ENCODE measurements at places on chromosomes 1 and 21. TPM values are rescaled to one million over a fixed set of nuclear protein-coding genes. Genes with fewer than 3 reads are reported as not detected.

Gene LCE1B
- not detected for total RNA-seq

Gene PEX10
- 0.87 TPM for total RNA-seq

Gene AMY2A
- total RNA-seq: not detected

Gene SPRR3
- not detected for total RNA-seq

Gene DENND1B
- 435 TPM for total RNA-seq

Gene FAM72A
- total RNA-seq: 1.0 TPM

Gene RALGPS2
- 9.8 TPM for total RNA-seq

Gene ADCY10
- total RNA-seq: not detected

DNA sequence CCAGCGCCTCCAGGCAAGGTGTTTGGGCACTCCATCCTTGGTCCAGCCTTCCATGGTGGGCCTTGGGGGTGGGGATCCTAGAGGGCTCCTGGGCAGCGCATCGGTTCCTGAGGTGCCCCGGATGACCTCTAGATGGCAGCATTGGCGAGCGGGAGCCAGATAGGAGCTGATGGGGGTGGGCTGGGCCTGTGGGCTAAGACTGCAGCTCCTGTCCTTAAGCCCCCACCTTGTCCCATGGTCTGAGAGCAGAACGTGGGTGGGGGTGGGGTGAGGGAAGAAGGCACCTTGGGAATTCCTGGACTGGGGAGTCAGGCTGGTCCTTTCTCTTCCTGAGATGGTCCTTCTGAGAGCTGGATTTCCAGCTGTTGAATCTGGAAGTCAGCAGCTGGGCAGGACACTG, 93.4 kb upstream of the CSF3R start:
- peaks cover 94% of the 10 kb centered on the region for H3K27me3 ChIP-seq
- H3K4me3 ChIP-seq: no peak overlapping the region
- no peaks in the 10 kb centered on the region for H3K36me3 ChIP-seq

- peak overlapping the region; percentile 53 for H3K27ac ChIP-seq
- peaks cover 7% of the 10 kb centered on the region for H3K4me1 ChIP-seq
- no peak for DNase-seq
- H3K4me3 ChIP-seq: no peak overlapping the region
- H3K36me3 ChIP-seq: no peaks in the 10 kb centered on the region
- H3K27me3 ChIP-seq: no peaks in the 10 kb centered on the region
Measured at GRCh38 chr1:172960019-172960418, 90.7 kb downstream of the TNFSF18 start.

DNA sequence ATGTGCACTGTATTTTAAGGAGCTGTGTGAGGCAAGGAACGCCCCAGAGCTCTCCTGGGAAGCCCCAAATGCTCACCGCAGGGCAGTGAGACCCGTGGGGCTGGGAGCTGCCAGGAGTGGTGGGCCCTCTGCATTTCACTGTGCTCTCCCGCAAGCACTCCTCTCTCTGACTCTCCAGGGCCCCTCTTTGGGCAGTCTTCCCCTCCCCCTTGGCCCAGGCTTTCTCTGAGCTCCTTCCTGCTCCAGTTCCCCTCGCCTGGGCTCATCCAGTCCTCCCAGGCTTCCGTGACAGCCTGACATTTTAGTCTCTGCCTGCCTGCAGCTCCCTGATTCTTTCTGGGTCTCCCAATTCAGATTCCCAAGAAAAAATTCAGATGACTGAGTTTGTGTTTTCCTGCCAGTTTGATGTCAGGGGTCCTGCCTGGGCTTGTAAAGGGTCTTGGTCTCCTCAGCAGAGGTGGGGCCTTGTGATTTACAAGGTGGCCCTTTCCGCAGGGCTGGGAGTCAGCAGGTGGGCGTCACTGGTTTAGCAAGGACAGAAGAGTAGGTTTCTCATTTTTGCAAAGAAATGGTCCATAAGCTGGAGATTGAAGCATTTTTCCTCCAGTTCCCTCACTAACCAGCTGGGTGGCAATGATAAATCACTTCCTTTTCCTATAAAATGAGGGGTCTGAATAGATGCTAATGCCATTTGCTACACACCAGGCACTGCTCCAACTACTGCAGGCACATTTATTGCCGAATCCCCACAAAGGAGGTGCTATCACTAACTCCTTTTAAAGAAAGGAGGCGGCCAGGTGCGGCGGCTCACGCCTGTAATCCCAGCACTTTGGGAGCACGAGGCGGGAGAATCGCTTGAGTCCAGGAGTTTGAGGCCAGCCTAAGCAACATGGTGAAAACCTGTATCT, 1.9 kb upstream of the CA6 start:
- no peaks in the 10 kb centered on the region for H3K27me3 ChIP-seq
- no peaks in the 10 kb centered on the region for H3K4me1 ChIP-seq
- H3K4me3 ChIP-seq: no peak overlapping the region
- no peaks in the 10 kb centered on the region for H3K36me3 ChIP-seq

DNA sequence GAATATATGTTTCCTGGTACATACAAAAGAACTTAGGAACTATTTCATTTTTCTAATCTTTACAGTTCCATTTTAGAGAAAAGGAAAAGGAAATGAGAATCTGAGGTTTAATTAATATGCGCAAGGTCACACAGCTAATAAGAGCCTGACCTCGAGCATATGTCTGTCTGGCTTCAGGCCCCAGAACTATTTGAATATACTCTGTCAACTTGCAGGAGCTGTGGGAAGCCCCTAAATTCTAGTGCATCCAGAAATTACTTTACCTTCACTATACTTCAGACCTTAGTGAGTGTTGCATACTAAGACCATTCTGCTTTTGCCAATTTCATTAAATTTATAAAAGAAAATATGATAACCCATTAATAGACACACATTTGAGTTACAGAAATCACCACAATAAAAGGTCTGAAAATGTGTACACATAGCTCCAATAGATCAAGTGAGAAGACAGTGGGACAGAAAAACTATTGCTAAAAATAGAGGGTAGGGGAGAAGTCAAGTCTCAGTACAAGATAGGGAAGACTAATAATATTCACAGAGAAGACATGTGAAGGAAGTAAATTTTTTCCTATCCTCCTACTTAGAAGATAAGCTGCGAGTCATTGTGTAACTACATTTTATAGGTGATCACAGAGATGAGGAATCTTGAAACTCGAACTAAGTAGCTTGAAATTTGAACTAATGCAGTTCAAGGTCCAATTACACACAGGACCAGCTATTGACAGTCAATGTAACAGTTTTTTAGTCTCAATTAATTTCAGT, 3.8 kb downstream of the RGS13 start:
- no peaks in the 10 kb centered on the region for H3K27me3 ChIP-seq
- H3K4me1 ChIP-seq: no peaks in the 10 kb centered on the region
- no peaks in the 10 kb centered on the region for H3K36me3 ChIP-seq
- H3K27ac ChIP-seq: no peak overlapping the region

DNA sequence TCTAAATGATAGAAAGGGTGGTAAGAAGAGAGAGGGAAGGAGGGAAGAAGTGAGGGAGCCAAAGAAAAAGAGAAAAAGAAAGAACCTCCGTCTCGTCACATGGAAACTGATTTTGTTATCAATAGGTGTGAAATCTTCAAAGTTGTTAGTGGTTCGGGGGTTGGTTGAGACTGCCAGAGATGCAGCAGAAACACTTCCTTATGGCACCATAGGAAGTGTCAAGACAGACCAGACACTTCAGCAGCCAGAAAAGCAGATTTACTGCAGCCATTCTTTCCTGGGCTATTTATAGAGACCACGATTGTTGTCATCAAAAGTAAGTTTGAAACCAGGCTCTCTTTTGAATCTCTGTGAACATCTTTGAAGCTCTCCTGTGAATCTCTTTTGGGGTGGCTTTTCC, 150.5 kb downstream of the PLPPR5 start:
- no peak for DNase-seq
- no peak overlapping the region for H3K27ac ChIP-seq
- no peaks in the 10 kb centered on the region for H3K27me3 ChIP-seq
- no peaks in the 10 kb centered on the region for H3K36me3 ChIP-seq

GRCh38 chr1:27538793-27539192, 48.8 kb upstream of the WASF2 start:
- peaks cover 25% of the 10 kb centered on the region for H3K36me3 ChIP-seq
- H3K27ac ChIP-seq: peak overlapping the region; percentile 15
- H3K4me3 ChIP-seq: no peak overlapping the region
- no peaks in the 10 kb centered on the region for H3K27me3 ChIP-seq
- peaks cover 74% of the 10 kb centered on the region for H3K4me1 ChIP-seq

DNA sequence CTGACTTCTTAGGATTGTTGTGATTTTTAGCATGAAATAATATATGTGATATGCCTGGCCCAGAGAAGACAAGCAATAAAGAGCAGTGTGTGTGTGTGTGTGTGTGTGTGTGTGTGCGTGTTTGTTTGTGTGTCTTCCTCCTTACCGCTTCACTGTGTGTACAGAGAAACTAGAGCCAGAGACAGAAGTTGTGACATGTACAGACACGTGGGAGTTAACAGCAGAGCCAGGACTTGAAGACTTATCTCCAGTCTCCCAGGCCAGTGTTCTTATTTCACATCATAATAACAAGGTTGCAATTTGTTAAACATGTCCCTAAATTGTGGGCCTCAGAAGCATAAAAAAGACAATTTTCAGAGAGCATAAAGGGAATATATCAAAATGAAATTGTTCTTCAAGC, 192.0 kb upstream of the JUN start:
- no peak overlapping the region for H3K4me3 ChIP-seq
- DNase-seq: no peak
- H3K4me1 ChIP-seq: peaks cover 11% of the 10 kb centered on the region
- peak overlapping the region; percentile 50 for H3K27ac ChIP-seq
- H3K36me3 ChIP-seq: no peaks in the 10 kb centered on the region

DNA sequence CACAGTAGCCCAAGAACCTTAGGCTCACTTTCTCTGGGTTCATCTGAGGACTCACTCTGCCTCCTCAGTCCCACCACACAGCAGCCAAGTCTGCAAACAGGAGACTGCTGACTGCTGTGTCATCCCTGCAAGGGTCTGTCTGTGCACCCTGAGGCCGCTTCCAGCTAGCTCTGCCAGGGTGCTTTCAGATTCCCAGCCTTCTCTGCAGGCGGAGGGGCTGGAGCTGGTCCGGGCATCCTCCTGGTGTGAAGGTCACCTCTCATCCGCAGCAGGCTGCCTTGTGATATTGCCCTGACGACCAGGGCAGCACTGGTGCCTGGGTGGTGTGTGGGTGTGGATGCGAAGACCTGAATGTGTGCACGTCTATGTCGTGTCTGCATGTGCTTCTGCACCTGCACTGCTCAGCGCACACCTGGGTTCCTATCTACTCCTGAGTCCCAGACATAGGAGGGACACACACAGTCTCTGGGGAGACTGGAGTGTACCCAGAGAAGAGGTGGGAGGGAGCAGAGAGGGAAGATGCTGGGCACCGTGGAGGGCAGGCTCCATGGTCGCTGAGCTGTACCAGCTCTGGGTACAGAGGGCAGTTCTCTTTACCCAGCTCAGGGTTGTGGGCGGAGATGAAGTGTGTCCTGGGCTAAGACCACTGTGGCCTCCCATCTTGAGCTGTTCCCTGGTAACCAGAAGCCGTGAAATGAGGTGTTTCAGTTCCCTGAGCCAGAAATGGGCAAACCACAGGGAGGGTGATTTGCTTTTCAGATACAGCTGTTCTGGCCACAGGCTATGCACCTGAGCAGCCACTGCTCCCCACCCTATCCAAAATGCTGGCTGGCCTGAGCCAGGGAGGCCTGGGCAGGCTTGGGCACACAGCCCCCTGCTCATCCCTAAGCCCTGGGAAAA, 160.9 kb upstream of the CSF3R start:
- H3K4me1 ChIP-seq: peaks cover 10% of the 10 kb centered on the region
- H3K4me3 ChIP-seq: no peak overlapping the region
- no peak for DNase-seq
- peaks cover 16% of the 10 kb centered on the region for H3K27me3 ChIP-seq
- H3K27ac ChIP-seq: no peak overlapping the region

DNA sequence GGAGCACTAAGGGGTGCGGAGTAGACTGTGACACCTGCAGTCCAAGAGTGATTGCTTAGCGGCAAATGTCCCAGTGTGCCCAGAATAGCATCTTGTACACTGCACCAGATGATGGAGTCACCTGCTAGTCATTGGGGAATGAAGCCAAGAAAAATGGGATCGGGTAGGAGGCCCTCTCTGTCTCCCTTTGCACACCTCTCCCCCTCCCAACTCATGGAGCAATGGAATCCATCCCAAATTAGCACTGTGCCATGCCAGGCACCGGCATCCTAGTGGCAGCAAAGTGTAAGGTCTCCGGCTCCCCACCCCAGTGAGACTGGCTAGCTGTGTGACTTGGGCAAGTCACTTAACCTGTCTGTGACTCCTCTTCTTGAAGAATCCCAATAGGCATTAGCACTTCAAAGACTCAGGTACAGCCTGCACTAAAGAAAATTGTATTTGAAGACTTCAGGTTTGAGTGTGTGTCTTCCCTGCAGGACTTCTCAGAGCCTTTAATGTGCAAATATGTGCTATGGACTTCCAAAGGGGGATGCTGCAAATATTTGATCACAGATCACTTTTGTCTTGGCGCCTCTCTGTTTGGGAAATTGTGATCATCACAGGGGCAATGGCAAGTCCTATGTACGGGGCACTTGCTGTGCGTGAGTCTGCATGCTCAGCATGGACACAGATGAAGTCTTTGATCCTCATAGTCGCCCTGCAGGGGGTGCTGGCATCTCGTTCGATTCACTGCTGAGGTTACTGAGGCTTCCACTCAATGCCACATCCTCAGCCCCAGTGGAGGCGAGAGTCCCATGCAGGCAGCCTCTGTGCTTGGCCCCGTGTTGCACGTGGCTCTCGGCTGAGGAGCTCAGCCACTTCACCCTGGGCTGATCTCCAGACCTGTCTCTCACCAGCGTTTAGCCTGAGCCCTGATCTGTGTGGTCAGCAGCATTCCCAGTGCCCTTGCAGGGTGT, 272.9 kb upstream of the C1orf174 start:
- no peaks in the 10 kb centered on the region for H3K4me1 ChIP-seq
- DNase-seq: peak; percentile 29
- H3K36me3 ChIP-seq: no peaks in the 10 kb centered on the region
- H3K4me3 ChIP-seq: no peak overlapping the region
- no peak overlapping the region for H3K27ac ChIP-seq

GRCh38 chr1:7454895-7455784, 316.0 kb upstream of the VAMP3 start:
- no peaks in the 10 kb centered on the region for H3K36me3 ChIP-seq
- no peaks in the 10 kb centered on the region for H3K27me3 ChIP-seq
- no peak for DNase-seq
- no peak overlapping the region for H3K4me3 ChIP-seq
- no peak overlapping the region for H3K27ac ChIP-seq
- peaks cover 11% of the 10 kb centered on the region for H3K4me1 ChIP-seq

- no peak overlapping the region for H3K27ac ChIP-seq
- no peaks in the 10 kb centered on the region for H3K27me3 ChIP-seq
- no peak overlapping the region for H3K4me3 ChIP-seq
Measured at GRCh38 chr1:162639718-162640117, 7.5 kb downstream of the DDR2 start.

- H3K36me3 ChIP-seq: no peaks in the 10 kb centered on the region
- H3K27ac ChIP-seq: peak overlapping the region; percentile 74
- DNase-seq: no peak
Measured at GRCh38 chr1:61173118-61173517, 90.8 kb downstream of the NFIA start.

Data from stomach (tissue), 19 donors.